Omental fat pad (tissue), 4 donors: ENCODE measurements at places on chromosomes 2 and 18. TPM values are rescaled to one million over a fixed set of nuclear protein-coding genes. Genes with fewer than 3 reads are reported as not detected.

Gene ITPRIPL1
- 6.5 TPM for total RNA-seq

DNA sequence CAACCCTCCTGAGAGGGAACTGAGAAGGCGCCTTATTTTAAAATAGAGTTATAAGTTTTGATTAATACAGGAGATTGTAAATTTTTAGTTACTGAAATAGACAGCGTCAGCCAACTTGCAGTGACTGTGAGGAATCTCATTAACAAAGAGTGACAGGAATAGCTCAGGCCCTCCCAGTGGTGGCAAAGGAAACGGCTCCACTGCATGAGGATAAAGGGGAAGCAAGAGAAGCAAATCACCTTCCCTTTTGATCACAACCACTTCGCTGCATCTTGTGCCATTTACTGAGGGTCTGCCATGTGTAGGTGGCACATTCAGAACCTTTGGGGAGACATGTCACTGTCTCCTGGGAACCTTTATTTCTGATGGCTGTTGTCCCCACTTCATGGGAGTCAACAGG lies 612.4 kb upstream of the RAB6C start:
- DNase-seq: no peak

Gene KCNG3
- total RNA-seq: 1.1 TPM

DNA sequence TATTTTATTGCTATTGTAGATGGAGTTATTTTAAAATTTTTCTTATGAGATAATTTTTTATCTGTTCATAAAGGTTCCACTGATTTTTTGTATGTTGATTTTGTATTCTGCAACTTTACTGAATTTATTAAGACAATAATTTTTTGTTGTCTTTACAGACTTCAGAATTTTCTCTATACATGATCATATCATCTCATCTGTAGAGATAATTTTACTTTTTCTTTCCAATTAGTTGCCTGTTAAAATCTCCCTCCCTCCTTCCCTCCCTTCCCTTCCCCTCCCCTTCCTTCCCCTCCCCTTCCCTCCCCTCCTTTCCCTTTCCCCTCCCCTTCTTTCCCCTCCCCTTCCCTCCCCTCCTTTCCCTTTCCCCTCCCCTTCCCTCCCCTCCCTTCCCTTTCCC lies 378.1 kb downstream of the SOCS6 start:
- no peak for DNase-seq

Gene SANBR
- total RNA-seq: 8.9 TPM
